ENCODE measurements at places on chromosomes 6 and 20. TPM values are rescaled to one million over a fixed set of nuclear protein-coding genes. Genes with fewer than 3 reads are reported as not detected.

The FAM184A gene
- under 0.01 TPM for total RNA-seq

The DPM1 gene
- 152 TPM for total RNA-seq

The MYLK2 gene
- total RNA-seq = 0.32 TPM

The SIRPB1 gene
- total RNA-seq = 0.32 TPM

The LST1 gene
- total RNA-seq = not detected

The VIP gene
- 0.91 TPM for total RNA-seq

The C20orf202 gene
- not detected for total RNA-seq

The PDRG1 gene
- total RNA-seq = 5.2 TPM

The NKX2-4 gene
- total RNA-seq = not detected

The SSTR4 gene
- not detected for total RNA-seq

The FILIP1 gene
- 16.2 TPM for total RNA-seq

The TRIM31 gene
- total RNA-seq = not detected

The POU3F2 gene
- not detected for total RNA-seq

The PAK1IP1 gene
- 29.6 TPM for total RNA-seq

The ADGRF1 gene
- not detected for total RNA-seq

The CFAP206 gene
- 0.65 TPM for total RNA-seq

The HDGFL1 gene
- not detected for total RNA-seq

The SCUBE3 gene
- total RNA-seq = 0.30 TPM

The DST gene
- total RNA-seq = 217 TPM

The PNLDC1 gene
- total RNA-seq = 0.30 TPM

The BEND3 gene
- total RNA-seq = 2.0 TPM

The ZMYND8 gene
- total RNA-seq = 25.3 TPM

The BTBD3 gene
- 22.0 TPM for total RNA-seq

The CAGE1 gene
- total RNA-seq = 0.15 TPM

The PRR18 gene
- total RNA-seq = not detected

The BMP2 gene
- total RNA-seq = 15.6 TPM

The MROH8 gene
- 0.65 TPM for total RNA-seq

The KCNQ2 gene
- not detected for total RNA-seq

The FANCE gene
- total RNA-seq = 7.0 TPM

The AVP gene
- not detected for total RNA-seq

The NRSN1 gene
- not detected for total RNA-seq

The DPPA5 gene
- total RNA-seq = not detected

The UBE3D gene
- 11.2 TPM for total RNA-seq

The EFCAB8 gene
- not detected for total RNA-seq

Data from epithelial cell of umbilical artery (primary cell).